ENCODE measurements at places on chromosomes 6 and 20. TPM values are rescaled to one million over a fixed set of nuclear protein-coding genes. Genes with fewer than 3 reads are reported as not detected.

Gene SPATS1
- total RNA-seq, result not detected

Gene FABP7
- not detected for total RNA-seq

DNA sequence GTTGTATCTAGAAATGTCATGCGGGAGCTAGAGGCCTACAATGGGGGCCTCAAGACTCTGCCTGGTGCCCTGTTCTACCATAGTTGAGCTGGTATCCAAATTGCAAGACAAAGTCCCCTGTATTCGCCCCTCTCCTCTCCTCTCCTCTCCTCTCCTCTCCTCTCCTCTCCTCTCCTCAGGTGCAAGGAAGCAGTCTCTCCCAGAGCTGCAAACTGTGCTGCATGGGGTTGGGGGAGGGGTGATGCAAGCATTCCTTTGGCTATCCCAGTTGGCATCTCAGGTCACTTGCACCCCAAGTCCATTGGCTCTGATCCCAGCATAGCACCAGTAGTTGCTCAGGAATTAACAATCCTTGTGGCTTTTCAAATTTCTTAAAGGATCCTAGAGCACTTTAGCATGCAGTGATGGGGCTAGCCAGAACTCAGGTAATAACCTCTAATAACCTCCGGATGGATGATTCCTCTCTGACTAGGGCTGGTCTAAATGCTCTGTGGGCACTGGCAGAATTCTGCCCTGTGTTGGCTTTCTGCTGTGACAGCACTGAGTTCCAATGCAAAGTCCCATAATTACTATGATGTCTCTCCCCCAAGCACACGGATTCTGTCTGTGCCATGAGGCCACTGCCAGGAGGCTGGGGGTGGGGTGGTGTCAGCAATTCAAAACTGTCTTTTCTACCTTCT is 35.3 kb downstream of the TAF11 start:
- DNase-seq, result no peak

GRCh38 chr6:39195792-39196385 is 33.4 kb downstream of the KCNK5 start:
- DNase-seq, result no peak

DNA sequence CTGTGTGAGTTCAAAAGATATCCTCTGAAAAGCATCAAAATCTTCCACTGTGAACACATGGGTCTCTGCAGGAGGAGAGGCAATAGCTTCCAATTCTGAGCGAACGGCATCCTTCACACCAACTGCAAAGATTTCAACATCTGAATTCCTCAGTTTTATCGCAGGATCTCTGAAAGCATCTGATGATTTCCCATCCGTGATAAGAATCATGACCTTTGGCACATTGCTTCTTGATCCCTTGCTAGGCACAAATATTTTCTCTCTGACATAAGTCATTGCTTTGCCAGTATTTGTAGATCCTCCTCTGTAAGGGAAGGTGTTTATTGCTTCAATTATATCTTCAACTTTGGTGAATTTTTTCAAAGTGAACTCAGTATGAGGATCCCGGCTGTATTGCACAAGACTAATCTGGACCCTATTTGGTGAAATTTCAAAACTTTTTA is 22.7 kb downstream of the COL12A1 start:
- peak; percentile 93 for DNase-seq

- no peak for DNase-seq
These were observed 21.4 kb downstream of the SLC12A5 start for GRCh38 chr20:46050444-46050843.

DNA sequence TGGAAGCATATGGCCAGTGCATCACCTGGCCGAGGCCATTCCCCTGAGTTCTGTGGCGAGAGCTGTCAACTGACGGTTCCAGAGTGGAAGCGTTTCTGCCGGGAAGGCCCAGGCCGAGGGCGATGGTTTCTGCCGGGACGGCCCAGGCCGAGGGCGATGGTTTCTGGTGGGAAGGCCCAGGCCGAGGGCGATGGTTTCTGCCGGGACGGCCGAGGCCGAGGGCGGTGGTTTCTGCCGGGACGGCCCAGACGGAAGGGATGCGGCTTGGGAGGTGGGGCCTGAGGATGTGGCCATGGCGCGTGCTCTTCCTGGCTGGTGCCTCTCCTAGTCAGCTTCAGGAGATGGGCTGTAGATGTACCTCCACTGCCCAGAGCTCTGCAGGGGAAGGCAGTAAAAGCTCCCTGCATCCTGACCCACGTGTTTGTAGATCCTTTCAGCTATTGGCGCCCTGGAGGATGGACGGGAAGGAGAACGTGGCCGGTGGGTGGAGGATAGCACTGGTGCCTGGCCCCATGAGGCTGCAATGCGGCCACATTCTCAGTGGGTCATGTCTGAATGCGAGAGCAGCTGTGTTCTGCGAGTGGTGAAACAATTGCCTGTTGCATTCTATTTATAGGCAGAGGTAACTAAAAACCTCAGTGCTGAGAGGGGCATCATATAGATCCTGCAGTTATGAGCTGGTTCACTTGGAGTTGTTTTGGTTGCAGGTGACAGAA is 12.8 kb downstream of the TPD52L2 start:
- no peak for DNase-seq

DNA sequence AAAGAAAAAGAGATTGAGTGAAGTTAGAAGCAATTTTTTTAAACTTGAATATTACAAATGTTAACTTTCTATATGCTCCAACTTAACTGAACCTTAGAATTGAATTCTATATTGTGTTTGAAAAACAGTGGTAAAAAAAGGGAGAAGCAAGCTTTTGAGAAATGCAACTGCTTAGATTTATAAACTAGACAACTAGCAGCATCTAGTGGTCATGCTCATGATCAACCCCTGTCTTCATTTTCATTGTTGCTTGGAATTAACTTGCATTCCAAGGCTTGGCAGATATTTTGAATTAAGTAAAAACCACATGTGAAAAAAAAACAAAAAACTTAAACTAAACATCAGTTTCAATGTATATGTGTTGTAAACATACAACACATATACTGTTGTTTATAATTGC is 113.1 kb downstream of the C6orf58 start:
- peak; percentile 32 for DNase-seq

Gene ARFRP1
- total RNA-seq, result 24.2 TPM

DNA sequence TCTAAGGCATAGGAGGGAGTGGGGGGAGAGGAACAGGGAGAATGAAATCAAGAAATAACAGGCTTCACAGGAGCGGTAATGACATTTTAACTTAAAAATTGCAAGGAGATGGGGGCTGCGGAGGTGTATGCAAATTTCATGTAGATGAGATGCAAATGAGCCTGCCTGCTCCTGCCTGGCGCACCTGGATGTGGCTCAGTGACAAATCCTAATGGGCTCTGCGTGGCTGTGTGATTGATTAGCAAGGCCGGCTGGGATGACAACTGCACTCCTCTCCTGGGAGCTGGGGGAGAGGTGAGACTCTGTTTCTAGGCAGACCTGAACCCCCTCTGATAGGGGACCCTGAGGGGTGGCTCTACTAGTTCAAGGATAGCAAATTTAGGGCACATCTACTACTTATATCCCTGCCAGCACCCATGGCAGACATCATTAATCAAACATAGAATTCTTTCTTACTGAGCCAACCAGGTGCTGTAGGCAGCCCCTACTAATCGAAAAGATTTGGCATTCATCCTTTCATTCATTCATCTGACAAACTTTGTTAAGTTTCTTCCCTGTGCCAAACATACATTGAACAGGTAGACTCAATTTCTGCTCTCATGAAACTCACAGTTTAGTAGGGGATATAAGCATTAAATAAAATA is 38.4 kb upstream of the TGM2 start:
- no peak for DNase-seq

Gene ZNF217
- total RNA-seq, result 20.3 TPM

Gene DEFB110
- not detected for total RNA-seq

DNA sequence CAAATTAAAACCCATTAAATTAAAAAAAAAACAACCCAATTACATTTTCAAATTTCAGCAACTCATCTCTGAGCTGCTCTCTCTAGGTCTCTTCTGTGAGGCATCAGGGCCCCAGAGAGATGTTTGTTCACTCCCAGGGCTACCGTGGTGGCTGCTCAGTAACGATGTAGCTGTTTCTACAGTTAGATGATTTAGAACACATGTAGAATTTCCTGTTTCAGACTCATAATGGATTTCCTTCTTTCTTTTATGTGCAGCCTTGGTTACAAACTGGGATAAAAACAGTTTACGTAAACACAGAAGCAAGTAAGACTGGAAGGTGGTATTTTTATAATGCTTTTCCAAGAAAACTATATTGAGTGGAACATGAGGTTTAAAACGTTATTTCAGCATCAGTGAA is 116.1 kb upstream of the CCN2 start:
- peak; percentile 36 for DNase-seq

Gene SLC32A1
- not detected for total RNA-seq

DNA sequence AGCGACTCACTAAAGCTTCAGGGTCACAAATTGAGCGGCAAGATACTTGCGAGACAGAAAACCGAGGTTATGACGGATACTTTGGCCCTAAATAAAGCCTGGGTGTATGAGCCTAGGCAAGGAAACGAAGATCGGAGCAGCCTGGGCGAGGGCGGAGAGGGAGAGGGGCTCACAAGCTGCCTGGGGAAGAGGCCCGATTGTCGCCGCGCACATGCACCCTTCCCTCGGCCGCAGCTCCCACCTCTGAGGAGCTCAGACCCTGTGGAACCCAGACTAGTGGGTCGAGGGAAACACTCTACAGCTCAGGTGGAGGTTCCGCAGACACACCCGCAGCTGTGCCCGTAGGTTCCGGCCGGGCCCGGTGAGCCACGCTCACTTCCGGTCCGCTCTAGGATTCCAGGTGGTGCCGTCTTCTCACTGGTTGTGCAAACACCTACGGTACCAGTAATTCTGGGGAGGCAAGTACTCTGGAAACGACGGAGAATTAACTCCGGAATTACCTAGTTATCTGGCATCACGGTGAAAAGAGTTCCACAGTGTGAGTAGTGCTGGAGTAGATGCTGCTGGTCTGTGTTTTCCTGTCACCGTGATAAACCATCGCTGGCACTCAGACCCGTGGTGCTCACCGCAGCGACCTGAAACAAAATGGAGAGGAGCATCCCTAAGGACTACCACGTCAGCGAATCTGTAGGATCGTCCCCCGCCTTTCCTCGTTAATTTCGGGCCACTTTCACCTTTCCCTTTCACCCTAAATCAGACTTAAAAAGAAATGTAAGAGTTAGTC is 61.5 kb downstream of the GPX5 start:
- DNase-seq, result no peak

- no peak for DNase-seq
These were observed 26.0 kb downstream of the PTPRA start for GRCh38 chr20:2899243-2899642.

DNA sequence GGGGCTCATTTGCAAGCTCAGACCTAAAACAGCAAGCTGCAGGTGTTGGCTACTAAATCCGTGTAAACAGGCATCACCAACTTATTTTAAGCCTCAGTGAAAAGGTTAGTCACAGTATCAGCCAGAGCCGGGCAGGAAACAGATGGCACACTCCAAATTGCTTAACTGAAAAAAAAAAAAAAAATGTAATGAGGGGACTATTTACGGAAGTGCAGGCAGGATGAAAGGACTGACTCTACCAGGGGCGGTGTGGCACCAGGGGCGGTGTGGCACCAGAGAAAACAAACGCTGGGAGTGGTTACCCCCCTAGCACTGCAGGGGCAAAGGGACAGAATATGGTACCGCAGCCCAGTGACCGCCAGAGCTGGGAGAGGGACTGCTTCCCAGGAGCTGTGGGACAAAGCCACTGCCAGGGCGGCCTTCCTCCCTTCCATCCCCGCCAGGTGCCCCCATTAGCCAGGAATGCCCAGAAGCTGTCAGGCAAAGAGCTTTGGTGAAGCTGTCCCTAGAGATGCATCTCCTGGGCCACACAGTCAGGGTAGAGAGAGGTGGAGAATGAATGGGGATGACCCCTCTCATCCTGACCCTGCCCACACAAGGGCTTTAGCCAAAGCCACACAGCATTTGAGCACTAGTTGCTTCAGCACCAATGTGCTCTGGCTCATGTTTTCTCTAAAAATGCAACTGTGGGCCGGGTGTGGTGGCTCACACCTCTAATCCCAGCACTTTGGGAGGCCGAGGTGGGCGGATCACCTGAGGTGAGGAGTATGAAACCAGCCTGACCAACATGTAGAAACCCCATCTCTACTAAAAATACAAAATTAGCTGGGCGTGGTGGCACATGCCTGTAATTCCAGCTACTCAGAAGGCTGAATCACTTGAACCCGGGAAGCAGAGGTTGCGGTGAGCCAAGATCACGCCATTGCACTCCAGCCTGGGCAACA is 39.6 kb upstream of the GFOD1 start:
- DNase-seq, result peak; percentile 28

All from fibroblast of villous mesenchyme (primary cell).